ENCODE measurements at places on chromosomes 2 and 18.

DNA sequence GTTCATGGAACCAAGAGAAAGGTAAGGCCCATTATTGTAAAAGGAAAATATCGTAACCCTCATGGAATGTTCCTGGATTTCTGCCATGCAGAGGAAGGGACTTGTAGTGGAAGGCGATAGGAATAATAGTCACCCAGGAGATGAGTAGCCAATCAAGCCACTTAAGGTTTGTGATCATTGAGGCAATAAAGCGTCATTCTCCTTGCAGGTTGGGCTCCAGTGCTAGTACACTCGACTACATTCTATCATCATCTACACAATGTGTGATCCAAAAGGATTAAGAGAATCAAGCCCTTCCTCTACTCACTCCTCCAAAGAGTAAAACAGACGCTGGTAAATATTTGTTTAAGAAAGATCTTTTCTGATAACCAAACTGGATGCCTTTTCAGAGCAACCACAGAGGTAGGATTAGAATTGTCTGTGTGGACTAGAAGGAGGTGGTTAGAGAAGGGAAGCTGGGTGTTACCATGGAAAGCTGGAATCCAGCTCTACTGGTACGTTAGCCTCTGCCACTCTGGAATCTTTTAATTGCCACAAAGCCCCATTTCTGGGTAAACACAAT lies 245.7 kb downstream of the IKZF2 start:
- no peak for DNase-seq

GRCh38 chr2:18154812-18155211 lies 276.3 kb downstream of the KCNS3 start:
- no peak for DNase-seq

DNA sequence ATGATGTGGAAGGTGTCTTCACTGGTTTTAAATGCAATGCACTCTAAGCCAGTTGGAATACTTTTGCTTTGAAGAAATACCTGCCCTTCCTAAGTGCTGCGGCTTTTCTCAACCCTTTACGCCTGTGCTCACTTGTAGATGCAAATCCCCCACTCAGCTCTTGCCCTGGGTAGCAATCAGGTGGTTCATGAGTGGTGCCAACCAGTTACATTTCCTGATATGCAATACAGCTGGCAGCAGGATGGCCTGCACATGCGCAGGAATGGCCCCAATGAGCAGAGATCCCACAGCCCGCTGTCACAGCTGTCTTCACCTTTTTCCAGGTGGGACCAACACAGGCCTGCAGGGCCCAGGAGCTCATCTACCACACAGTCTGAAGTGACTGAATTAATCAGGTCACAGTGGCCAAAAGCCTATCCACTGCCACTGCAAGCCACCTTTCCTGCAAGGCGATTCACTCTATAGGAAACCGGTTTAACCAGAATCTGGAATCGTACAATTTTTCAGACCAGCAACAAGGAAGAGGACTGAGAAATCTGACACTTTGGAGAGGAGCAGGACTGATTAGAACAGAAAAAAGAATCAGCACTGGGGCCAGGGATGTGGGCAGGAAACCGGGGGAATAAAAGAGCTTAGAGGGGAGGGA lies 247.8 kb downstream of the MYT1L start:
- DNase-seq = no peak

- no peak for DNase-seq
Measured at GRCh38 chr2:52658598-52658997, 1109.0 kb upstream of the CHAC2 start.

- DNase-seq = peak; percentile 63
Measured at GRCh38 chr2:69291004-69291650, 95.9 kb downstream of the GFPT1 start.

GRCh38 chr18:79547413-79548076 lies 132.1 kb upstream of the CTDP1 start:
- DNase-seq = no peak

DNA sequence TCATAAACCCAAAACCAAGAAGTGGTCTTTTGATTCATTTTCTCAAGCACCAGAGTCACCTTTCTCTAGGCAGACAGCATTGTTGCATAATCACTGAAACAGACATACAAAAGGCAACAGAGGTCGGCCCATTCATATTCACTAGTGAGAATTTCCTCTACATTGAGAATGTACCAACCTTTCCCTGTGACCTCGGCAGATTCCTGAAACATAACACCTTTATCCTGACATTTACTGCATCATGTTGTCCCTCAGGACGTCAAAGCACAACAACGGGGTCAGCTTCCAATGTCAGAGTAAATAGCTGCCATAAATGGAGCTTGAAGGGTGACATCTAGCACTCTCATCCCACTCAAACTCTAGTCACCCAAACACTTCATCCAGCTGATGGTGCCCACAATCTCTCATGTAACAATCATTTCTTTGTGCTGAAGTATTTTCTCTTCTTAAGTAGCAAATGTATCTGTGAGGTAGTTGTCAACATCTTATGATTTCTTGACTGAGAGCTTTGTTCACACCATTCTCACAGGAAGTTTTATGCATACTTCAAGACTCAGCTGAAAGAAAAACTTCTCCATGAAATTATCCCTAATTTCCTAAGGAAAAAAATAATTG lies 802.6 kb upstream of the CHAC2 start:
- no peak for DNase-seq

DNA sequence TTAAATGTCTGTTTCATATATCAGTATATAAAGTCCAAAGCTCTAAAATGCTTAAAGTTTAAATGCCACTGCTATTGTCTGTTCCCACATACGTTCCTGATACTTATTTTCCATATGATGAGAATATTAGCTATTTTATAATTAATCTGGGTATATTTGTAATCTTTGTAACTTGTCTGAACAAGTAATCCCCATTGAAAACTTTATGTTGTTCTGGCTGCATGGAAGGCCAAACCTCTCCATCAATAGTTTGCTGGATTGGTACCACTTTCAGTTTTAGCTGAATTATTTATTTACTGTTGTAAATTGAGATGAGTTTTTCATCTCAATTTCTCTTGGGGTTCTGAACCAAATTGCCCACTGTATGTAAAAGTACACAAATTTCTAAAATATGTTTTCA lies 1.5 kb downstream of the MBD5 start:
- DNase-seq = no peak

GRCh38 chr2:132366421-132367180 lies 50.0 kb upstream of the GPR39 start:
- DNase-seq = no peak

- no peak for DNase-seq
Measured at GRCh38 chr18:15005313-15006130, 257.6 kb downstream of the ANKRD30B start.

- DNase-seq = no peak
Measured at GRCh38 chr2:152427902-152428301, 92.9 kb downstream of the FMNL2 start.

- no peak for DNase-seq
Measured at GRCh38 chr2:159098921-159099411, 130.5 kb downstream of the TANC1 start.

DNA sequence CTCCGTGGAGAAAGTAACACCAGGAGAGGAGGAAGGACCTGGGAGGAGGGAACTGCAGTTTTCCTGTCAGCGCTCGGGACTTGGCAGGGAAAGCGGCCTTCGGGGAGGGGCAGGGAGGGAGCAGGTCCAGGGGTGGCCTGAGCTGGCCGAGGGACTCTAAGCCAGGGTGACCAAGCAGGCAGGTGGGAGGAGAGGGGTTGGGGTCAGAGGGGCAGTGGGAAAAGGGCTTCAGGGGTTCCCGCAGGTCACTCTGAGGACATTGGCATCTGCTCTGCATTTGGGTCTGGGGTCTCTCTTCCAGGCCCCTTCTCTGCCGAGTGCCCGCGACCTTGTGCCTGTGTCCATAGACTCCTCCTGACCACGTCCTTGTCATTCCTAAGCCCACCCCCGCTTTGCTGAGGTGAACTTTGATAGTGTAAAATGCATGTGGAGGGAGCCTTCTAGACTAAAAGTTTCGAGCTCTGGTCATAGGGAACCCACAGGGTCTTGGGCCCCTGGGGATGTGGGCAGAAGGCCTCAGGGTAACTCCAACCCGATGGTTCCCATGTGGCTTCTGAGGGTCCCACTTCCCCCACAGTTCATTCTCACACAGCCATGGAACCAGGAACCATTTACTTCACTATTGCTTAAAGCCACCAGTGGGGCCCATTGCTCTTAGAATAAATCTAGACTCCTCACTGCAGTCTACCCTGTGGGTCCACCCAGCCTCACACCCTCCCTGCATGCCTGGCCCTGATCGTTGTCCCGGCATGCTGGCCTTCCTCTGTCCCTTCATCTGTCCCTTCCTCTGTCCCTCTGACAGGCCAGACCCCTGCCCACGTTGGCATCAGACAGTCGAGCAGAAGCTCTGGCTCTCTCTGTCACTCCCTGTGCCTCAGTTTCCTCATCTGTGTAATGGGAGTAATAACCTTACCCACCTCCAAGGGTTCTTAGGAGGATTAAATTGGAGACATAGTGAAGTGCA lies 229.2 kb downstream of the SEPTIN10 start:
- DNase-seq = no peak

DNA sequence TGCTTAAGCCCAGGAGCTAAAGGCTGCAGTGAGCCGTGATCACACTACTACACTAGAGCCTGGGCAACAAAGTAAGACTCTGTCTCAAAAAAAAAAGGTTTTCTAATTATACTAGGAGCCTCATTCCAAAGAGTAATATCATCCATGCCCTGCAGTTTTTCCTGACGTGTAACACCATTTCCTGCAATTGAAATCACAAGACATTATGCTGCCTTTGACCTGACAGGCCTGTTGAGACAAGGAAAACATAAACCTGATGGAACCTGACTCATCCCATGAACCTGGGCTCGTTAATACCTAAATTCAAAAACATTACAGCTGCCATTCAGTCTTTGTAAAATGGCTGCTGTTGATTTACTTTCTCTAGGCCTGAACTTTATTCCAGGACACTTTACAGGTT lies 58.7 kb upstream of the PEX13 start:
- DNase-seq = peak; percentile 44

DNA sequence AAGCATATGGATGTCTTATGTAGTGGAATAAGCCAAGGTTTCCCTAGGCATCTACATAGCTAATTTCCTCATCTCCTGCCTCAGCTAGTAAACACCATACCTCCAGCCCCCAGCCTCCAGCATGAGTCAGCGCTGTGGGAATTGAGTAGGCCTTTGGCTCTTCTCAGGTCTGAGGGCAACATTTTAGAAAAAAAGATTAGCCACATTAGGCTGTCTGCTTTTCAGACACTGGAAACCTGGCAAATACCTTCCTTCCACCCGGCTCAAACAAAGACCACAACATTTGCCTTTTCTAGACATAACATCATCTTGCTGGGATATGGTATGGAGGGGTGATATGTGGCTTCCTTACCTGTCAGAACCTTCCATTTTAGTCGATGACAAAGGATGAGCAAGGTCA lies 6.1 kb upstream of the CCDC195 start:
- DNase-seq = no peak

Measured in GM04503 (cell line).